Activated T-cell treated with anti-CD3 and anti-CD28 coated beads for 24 hours (primary cell): ENCODE measurements at places on chromosomes 5 and 9.
A peak's percentile ranks its signal among the peaks of the same experiment; 100 is the strongest.

- DNase-seq, result peak; percentile 86
These were observed 85.0 kb upstream of the MELK start for GRCh38 chr9:36487482-36488388.

GRCh38 chr9:22446589-22446949 lies at the start of gene DMRTA1:
Gene DMRTA1 (plus strand): TSS chr9:22446824. CDS start chr9:22447066, 242 bp downstream.
- no peak for DNase-seq

GRCh38 chr5:36373527-36374086 lies 71.9 kb upstream of the RANBP3L start:
- DNase-seq, result no peak

- no peak for DNase-seq
These were observed 20.0 kb downstream of the C5orf47 start for GRCh38 chr5:174008922-174009321.

DNA sequence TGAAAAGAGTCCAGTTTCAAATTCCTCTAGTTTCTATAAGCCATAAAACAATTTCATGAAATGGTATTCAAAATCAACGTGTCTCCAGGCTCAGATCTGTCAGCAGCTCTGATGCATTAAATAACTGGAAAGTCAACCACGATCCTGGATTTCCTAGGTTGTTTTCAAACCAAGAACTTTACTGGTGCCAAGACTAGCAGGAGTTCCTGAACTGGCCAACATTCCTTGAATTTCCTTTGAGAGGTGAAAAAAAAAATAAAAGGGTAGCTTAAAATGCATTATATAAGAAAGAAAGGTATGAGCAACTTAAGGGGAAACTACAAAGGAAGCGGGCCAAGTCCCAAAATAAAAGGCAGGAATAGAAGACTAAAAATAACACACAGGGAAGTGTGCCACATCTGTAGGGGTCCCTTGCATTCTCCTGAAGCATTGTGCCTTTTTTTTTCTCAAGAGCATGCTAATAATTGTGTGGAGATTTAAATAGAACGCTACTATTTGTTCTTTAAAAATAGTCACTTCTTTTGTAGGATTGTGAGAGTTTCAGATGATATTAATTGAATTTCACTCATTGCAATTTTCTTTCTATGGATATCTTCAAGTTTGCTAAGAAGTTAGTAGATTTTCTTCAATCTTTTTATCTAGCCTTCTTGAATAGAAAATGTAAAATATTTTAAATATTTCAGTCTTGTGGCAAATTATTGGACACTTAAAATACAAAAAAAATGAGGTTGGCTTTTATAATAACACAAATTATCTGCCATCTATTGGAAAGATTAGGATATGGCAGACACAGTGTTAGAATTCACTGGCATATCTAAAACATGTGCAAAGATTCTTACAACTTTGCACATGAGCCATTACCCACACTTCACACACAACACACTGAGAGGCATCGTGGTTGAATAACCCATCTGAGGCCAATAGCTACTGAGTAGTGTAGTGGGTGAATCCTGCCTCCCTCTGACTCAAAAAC lies 15.3 kb downstream of the ESM1 start:
- no peak for DNase-seq

- no peak for DNase-seq
These were observed 187.8 kb downstream of the FANCC start for GRCh38 chr9:95129476-95130291.

DNA sequence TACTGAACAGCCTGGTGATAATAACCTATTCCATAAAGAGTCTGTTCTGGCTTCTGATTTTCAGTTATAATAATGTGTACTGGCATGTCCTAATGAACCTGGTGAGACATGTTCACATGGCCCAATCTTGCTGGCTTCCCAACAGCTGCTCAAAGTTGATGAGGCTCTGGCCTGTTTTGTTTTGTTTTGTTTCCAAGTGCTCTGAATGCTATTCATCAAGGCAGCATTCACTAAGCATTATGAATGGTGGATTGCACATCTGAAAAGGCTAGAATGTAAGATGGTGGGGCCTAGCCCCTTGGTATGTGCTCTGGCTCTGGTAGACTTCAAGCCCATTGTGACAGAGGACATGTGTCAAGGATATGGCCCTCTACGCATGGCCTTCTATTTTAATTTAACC lies 388.5 kb downstream of the PSAT1 start:
- DNase-seq, result no peak

DNA sequence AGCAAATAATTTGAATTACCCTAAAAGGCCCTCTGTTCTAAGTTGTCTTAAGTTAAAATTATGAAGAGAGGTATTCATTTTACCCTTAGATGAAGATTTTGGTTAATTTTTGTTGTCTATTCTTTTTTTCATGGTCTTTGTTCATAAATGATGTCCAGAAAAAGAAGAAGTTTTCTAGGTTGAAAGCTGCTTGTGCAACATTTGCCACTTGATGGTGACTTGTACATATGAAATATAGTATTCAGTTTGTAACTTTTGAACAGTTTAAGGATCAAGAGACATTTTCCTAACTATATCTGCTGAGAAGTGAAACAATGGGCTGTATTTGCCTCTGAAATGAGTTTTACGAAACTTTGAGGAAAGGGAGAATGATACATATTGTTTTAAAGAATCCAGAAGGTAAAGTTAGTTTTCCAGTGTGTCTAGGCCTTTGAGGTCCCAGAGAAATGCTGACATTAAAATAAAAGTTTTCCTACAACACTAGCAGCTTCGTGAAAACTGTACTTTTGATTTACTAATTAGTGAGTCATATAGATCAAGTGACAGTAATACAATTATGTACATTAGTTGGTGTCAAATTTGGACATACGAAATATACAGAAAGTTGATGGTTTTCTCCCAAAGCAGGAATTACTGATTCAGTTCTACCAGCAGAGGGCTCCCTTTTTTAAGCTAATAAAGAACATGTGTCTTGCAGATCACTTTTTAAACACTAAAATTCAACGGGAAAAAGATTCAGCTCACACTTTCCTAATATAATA lies 70.5 kb downstream of the PIK3R1 start:
- DNase-seq, result no peak

GRCh38 chr9:130843049-130843908 lies 8.2 kb downstream of the ABL1 start:
- DNase-seq, result no peak

- no peak for DNase-seq
These were observed 14.4 kb upstream of the HRCT1 start for GRCh38 chr9:35891646-35892045.

DNA sequence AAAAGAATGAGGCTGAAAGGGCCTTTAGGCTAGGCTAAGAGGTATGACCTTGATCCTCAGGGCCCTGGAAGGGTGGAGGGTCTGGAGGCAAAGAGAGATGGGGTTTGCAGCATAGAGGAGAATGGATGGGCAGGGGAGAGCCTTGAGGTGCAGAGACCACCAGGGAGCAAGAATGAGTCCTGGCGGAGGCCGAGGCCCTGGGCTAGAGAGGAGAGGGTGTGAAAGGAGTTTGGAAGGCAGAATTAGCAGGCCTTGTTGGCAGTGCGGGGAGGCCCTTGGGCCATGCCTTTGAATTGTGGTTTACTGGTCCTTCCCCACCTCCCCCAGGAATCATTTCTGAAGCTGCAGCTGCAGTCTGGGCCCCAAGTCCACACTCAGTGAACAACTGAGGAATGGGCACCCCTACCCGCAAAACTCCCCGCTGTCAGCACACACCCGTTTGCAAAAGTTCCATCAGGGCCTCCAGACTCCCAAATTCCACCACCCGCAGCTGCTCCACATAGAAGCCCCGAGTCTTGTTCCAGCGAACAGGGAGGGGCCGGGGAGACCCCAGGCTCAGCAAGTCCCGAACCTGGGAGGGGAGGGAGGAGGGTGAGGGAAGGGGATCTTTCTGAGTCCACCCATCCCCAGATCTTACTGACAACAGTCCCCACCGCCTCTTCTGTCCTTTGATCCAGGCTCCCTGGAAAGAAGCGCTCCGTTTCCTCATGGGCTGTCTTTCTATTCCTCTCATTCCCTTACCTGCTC lies 2.1 kb downstream of the KIF12 start:
- no peak for DNase-seq

DNA sequence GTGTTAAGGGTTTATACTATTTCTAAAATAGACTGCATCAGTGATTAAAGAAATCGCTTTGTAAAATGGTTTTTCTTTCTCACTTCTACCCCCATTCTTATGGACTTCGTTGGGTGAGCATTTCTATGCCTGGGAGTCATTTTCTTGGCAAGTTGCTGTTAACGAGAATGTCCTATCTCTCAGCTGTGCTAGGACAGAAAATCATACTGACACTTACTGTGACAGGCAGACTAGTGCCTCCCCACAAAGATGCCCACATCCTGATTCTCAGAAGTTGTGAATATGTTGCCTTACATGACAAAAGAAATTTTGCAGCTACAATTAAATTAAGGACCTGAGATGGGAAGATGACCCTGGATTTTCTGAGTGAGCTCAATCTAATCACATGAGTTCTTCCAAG lies 65.1 kb upstream of the NMUR2 start:
- no peak for DNase-seq

GRCh38 chr9:37554318-37554717 lies 21.9 kb downstream of the FBXO10 start:
- DNase-seq, result no peak

- DNase-seq, result no peak
These were observed 376.6 kb upstream of the TUSC1 start for GRCh38 chr9:26054600-26055520.

- no peak for DNase-seq
These were observed 201.2 kb downstream of the GAPVD1 start for GRCh38 chr9:125462861-125463291.

- no peak for DNase-seq
These were observed 118.9 kb upstream of the ELL2 start for GRCh38 chr5:96080557-96080956.

- no peak for DNase-seq
These were observed 47.9 kb downstream of the DEPDC1B start for GRCh38 chr5:60651872-60652620.

DNA sequence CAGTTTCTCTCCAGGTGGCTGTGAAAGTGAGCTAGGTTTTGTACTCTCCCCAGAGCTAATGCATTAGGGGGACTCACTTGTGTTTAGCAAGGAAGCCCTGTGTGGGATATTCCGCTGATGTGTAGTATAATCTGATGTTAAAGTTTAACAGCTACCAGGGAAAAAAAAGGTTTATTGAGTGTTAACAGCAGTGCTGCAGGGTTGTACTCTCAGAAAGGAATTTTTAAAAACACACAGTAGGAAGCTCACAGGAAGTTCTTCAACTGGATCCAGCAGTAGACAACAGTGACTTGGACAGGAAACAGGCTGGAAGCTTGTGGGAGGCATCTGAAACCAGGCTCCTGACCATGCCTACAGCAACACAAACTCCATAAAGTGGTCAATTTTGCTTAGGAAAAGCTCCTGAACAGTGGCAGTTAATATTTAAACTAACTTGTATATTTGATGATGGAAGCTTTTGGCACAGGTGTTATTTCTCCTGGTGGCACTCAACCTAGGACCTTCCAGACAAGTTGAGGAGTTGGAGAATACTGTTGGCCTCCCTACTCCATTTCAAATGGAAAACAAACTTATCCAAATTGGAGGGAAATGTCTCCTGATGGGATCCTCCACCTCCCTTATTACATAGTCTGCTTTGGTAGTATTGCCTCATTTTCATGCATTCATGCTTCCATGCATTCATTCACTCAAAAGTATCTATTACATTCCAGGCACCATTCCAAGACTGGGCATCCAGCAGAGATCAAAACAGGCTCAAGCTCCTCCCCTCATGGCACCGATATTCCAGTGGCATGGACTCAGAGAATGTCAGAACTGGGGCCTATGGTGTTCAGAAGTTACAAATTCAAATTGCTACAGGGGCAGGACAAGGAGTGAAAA lies 54.7 kb downstream of the FOXD1 start:
- no peak for DNase-seq

- no peak for DNase-seq
These were observed 308.6 kb downstream of the FBXL7 start for GRCh38 chr5:15808577-15808976.

GRCh38 chr5:180423598-180423997 lies 70.5 kb upstream of the GFPT2 start:
- DNase-seq, result no peak

GRCh38 chr9:104319685-104320084 lies 184.4 kb upstream of the OR13F1 start:
- DNase-seq, result no peak

DNA sequence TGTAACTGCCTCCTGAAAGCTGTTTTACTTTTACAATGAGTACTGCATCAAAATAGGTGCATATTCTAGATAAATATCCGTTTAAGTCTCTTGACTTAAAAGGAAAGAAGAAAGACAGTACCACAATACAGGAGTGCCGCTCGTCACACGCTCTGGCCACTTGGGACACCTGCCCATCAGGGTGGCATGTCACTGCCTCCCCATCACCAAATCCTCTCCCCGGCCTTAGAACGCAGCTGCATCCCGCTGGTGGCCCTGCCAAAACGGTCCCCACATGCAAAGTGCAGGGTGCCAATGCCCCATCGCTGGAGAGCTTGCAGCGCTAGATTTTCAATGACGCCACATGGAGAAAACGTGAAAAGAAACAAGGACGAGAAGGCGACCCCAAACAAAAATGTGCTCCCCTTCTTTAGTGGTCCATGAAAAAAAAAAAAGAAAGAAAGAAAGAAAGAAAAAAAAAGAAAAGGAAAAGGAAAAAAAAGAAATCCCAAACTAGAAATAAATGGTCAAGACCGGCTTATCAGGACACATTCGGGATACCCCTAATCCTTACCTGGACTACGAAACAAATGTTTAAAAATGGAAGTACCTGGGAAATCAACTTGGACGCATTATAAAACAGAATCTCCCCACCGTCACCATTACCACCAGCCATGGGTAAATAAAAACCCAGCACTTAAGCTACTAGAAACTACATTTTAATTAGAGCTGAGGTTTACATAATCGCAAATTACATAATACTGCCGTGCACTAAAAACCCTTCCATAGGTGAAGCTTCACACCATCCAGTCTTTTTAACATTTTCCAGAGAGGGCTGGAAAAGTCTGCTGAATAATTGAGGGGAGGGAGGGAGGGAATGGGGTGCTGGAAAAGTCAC lies 1.0 kb downstream of the ANKH start:
- DNase-seq, result peak; percentile 57

- DNase-seq, result no peak
These were observed 66.6 kb upstream of the STXBP1 start for GRCh38 chr9:127545196-127546124.

DNA sequence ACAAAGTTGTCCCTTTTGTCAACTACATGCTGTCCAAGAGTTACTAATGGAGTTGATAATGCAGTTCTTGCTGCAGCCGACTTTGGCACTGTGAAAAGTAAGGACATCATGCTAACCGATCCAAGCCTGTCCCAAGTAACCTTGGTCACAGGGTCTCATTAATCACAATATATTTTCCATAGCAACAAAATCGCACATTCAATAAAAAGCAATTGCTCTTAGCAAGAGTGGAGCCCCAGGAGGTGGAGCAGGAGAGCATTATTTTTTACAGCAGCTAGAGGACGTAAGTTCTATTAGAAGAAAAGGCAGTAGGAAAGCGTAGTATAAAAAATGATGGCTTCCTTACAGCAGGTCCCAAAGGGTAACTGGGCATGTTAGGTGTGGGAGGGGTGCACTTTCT lies 570.3 kb downstream of the EBF1 start:
- no peak for DNase-seq
